Fibroblast of skin of right biceps (primary cell): ENCODE measurements at places on chromosomes 11 and 22.

DNA sequence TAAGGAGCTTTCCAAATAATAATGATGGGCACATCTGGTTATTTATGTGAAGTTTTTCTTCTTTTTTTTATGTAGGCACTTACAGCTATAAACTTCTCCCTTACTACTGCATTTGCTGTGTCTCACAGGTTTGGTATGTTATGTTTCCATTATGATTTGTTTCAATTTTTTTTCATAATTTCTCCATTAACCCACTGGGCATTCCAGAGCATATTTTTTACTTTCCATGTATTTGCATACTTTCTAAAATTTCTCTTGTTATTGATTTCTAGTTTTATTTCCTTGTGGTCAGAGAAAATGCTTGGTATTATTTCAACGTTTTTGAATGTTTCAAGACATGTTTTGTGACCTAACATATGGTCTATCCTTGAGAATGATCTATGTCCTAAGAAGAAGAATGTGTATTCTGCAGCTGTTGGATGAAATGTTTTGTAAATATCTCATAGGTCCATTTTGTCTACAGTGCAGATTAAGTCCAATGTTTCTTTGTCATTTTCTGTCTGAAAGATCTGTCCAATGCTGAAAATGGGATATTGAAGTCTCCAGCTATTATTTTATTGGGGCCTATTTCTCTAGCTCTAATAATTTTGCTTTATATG is 362.1 kb downstream of the DDX10 start:
- peak; percentile 71 for DNase-seq

DNA sequence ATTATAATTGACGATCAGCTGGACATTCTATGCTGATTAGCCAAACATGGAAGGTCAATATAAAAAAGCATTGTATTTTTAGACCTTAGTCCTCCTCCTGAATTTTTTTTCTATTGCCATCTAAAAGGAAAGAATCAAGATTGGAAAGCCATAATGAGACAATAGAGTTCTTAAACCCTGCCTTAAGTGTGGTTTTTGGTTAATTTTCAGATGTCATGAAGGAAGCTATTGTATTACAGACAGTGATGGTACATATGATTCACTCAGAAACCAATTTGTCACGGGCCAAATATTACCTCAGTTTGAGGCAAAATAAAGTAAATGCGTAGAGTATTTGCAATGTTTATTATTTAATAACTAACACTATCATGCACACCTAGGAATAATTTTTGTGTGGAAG is 1164.0 kb upstream of the RAG2 start:
- no peak for DNase-seq

- peak; percentile 83 for DNase-seq
Observed at GRCh38 chr11:27468209-27468994, 4.2 kb downstream of the LGR4 start.

- DNase-seq = no peak
Observed at GRCh38 chr11:83312430-83312829, 26.3 kb upstream of the CCDC90B start.

- no peak for DNase-seq
Observed at GRCh38 chr22:17085277-17086181, 729 bp downstream of the IL17RA start.

DNA sequence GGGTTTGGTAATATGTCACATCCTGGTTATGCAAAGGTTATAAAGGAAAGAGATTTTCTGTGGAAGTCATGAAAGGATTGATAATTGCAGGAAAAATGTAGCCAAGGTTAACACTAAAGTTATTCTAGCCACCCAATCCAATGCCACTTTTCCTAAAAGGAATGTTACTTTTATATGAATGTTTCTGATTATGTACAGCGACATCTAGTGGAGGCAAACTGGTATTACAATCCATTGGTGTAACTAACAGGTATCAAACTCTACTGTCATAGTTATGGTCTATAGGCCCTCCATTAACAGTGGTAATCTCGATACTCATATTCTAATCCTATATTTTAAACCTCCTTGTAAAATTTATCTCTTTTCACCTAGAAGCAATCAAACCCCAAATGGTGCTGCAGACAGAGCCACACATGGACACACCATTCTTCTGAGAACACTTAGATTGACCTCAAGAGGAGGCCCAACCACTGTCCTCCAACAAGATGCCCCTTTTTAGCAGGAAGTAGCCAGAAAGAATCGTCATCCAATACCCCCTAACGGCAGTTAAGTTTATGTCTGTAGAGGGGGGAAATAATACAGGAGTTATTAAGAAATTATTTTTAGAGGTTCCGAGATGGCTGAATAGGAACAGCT is 74.9 kb upstream of the RAG2 start:
- DNase-seq = peak; percentile 58

DNA sequence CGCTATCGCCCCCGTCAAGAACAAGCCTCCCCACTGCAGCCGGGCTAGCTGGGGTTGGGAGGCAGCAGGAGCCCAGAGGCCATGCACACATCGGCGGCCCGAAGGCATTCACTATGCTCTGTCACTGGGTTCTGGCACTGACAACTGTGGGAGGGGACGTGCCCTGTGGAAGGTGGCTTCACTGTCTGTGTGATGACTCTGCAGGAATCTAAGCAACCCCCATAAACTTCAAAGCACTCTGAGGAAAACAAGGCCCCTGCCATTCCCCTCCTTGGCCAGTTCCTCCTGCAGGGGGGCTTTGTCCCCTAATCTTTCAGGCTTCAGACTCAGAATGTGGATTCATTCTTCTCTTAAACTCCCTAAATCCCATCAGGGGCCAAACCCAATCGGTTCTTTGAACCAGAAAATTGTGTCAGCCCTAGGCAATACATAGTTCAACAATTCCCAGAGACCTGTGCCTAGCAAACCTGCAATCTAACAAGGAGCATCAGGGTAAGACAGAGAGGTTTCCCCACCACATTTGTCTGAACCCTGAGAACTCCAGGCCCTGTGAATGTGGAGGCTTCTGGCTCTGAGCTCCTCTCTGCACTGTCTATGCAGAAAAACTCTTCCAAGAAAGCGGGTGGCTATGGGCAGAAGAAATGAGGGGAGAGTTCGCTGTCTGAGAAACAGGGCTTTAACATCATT is 1477.2 kb downstream of the TBC1D22A start:
- DNase-seq = no peak

DNA sequence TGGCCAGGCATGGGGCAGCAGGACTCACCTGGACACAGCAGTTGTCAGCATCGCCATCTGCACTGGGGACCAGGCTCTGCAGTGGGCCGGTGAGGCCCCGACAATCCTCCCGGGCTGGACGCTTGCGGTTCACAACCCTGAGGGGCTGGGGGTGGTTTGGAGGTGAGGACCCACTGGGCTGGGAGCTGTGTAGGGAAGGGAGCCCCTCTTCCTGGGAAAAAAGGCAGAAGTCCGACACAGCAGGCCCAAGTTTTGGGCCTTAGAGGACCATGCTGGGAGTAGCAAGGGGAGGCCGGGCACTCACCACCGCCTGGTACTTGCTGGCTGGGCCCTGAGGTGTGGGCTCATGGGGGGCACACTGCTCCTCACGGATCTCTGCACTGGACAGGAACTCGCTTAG is 39.8 kb upstream of the KCNJ11 start:
- DNase-seq = no peak

DNA sequence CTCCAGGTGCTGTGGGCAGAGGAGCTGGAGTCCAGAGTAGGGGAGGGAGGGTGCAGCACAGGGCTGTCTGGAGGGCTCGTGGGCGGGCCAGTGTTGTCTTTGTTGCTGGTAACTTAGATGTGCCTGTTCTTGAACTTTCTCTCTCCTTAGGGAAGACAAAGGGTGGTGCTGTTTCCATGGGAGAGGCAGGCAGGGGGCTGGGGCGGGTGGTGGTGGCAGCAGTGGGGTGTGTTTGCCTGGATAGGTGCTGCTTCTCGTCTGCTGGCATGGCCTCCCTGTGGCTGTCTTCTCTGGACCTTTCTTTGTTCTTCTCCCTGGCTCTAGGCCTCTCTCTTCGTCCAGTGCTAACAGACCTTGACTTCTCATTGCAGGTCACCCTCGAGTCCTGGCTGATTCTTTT is 8.5 kb downstream of the SIDT2 start:
- no peak for DNase-seq

GRCh38 chr11:124586238-124586860 is 16.6 kb downstream of the OR8A1 start:
- DNase-seq = peak; percentile 59

- no peak for DNase-seq
Observed at GRCh38 chr11:34157163-34157562, 51.7 kb downstream of the NAT10 start.

GRCh38 chr11:31779374-31779791 is 31.7 kb downstream of the PAX6 start:
- DNase-seq = peak; percentile 87

GRCh38 chr11:119671561-119672015 is 57.4 kb downstream of the NECTIN1 start:
- peak; percentile 24 for DNase-seq

DNA sequence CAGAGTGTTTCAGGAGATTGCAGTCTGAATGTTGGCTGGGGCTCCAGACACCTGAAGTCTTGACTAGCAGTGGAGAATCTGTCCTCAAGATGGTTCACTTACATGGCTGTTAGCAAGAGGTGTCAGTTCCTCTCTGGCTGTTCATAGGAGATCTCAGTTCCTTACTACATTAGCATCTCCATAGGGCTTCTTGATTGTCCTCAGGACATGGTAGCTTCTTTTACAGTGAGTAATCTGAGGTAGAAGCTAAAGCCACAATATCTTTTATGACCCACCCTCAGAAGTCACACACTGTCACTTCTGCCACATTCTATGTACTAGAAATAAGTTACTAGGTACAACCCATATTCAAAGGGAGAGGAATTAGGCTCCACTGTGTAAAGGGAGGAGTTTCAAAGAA is 10.5 kb upstream of the PATL1 start:
- DNase-seq = no peak

- no peak for DNase-seq
Observed at GRCh38 chr11:107679255-107680024, 32.4 kb downstream of the SLN start.

DNA sequence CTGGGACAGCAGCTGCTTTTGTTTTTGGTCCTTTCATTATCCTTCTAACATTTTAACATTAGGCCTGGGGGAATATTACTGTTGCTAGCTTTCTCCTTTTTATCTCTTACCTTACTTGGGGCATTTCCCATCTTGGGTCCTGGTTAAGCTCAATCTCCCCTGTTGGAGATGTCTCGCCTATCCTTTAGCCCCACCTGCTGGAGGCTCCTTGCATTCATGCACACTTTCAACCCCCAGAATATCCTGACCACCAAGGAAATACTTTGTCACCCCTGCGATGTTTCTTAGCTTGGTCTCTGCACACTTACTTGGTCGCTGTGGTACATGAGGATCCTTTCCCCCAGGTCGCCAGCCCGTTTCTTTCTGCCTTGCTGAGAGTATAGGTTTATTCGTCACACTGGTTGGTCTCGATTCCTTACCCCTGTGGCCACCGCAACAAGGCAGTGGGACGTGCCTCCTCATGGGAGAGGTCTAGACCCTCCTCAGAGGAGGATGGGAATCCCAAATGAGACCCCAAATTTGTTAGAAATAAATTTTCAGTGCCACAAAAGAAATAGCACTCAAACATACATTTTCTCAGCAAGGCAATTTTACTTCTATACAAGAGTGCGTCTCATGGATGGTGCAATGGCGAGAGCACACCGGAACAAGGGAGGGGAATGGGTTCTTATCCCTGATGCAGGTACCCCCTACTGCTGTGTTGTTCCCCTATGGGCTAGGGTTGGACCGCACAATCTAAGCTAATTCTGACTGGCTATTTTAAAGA is 5.4 kb upstream of the TXN2 start:
- DNase-seq = peak; percentile 63

GRCh38 chr22:48955351-48956311 is 872.0 kb downstream of the BRD1 start:
- DNase-seq = no peak

- DNase-seq = no peak
Observed at GRCh38 chr22:24063986-24064385, 52.9 kb downstream of the CABIN1 start.

DNA sequence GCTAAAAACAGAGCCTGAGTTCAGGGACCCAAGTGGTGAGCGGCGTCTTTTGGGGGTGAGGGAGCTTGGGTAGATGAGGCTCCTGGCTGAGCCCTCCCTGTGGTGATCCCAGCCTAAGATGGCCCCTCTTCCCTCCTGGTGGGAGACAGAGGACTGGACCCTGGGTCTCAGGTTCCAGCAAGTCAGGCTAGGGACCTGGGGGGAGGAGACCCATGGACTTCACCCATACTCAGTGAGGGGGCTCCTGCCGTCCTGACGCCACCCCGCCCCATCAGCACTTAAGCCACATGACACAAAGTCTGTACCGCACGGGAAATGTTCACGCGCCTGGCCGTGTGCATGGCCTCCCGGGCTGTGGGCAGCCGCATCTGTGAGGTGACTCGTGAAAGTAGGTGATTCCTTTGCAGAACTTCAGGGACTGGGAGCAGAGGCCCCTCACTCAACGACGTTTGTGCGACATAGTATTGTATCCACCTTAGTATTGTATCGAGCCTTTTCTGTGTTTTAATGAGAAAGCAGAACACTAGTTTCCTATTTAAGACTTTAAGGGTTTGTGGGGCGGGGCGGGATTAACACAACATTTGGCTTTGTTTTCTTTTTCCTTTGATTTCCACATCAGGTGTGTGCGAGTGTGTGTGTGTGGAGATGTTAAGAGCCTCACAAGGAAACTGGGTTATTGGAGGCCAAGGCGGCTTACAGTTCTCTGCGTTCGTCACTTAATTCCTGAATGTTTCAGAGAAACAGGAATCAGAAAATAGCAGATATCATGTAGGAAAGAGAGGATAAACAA is 18.4 kb upstream of the TMEM191C start:
- no peak for DNase-seq

DNA sequence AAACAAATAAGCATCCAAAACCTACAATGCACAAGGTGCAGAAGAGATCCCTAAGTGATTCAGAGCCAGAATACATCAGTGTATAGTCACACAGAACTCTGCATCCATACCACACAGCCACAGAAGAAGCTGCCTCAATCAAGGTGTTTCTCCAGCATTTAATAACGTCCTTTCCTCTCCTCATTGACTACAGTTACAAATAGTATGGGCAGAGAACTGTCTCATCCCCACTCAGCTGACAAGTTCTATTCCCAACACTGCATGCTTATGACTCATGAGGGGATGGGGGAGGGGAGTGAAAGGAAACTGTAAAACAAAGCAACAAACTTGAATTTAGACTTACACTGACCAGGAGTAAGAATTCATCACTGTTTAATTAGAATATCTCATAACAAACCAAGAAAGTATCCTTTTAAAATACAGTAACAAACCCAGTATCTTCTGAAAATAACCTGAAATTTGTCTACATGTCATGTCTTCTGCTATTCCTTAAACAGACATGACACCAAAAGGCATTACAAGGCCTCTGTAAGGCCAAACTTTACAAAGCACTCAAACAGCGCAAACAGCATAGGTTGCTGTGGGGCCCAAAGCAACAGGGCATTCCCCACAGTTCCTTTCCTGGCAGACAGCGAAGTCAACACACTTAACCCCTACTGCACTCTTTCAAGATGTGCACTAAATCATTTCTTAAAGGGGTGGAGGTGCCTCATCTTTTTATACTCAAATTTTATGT is 29.3 kb downstream of the CELF1 start:
- DNase-seq = peak; percentile 85

- DNase-seq = no peak
Observed at GRCh38 chr22:21028277-21029251, 3.8 kb downstream of the SLC7A4 start.

GRCh38 chr11:43440486-43440885 is 81.8 kb downstream of the TTC17 start:
- DNase-seq = no peak

GRCh38 chr22:22198751-22199150 is 45.8 kb upstream of the VPREB1 start:
- DNase-seq = no peak
